Epithelial cell of umbilical artery (primary cell): ENCODE measurements at places on chromosomes 6 and 20. TPM values are rescaled to one million over a fixed set of nuclear protein-coding genes. Genes with fewer than 3 reads are reported as not detected.

Gene ROS1
- total RNA-seq, result not detected in 2 replicates

Gene LY6G6D
- not detected in 2 replicates for total RNA-seq

Gene MACROD2
- total RNA-seq, result 0.61 and 0.65 TPM in 2 replicates

Gene MYLK2
- 0.15 and 0.32 TPM in 2 replicates for total RNA-seq

Gene SLC35B2
- 47.3 and 59.8 TPM in 2 replicates for total RNA-seq

Gene FAM83D
- 21.1 and 43.8 TPM in 2 replicates for total RNA-seq

Gene DEFB132
- not detected in 2 replicates for total RNA-seq

Gene SLC22A1
- under 0.01 TPM in 1 of 2 replicates, not detected in the other for total RNA-seq

Gene GPR31
- total RNA-seq, result not detected in 2 replicates

Gene SAPCD1
- 0.65 TPM in 1 of 2 replicates, not detected in the other for total RNA-seq

Gene KCNK5
- total RNA-seq, result not detected in 2 replicates

Gene PRDM13
- not detected in 2 replicates for total RNA-seq

Gene MCCD1
- total RNA-seq, result not detected in 2 replicates

Gene SLC17A3
- total RNA-seq, result not detected in 2 replicates

Gene HLA-DRB1
- total RNA-seq, result 0.32 and 2.3 TPM in 2 replicates

Gene CGA
- not detected in 2 replicates for total RNA-seq

Gene GABRR1
- not detected in 2 replicates for total RNA-seq

Gene KHDC1L
- total RNA-seq, result not detected in 2 replicates

Gene METTL24
- not detected in 2 replicates for total RNA-seq

Gene TOP1
- 23.4 and 24.3 TPM in 2 replicates for total RNA-seq

Gene HRH3
- total RNA-seq, result not detected in 2 replicates

Gene BPI
- not detected in 2 replicates for total RNA-seq

Gene JAG1
- 82.5 and 98.8 TPM in 2 replicates for total RNA-seq

Gene CLVS2
- total RNA-seq, result not detected in 2 replicates

Gene RAET1E
- 0.46 TPM in 1 of 2 replicates, not detected in the other for total RNA-seq

Gene HMGA1
- total RNA-seq, result 229 and 287 TPM in 2 replicates

Gene HCRTR2
- not detected in 2 replicates for total RNA-seq
